ENCODE measurements at places on chromosomes 5 and 9.

DNA sequence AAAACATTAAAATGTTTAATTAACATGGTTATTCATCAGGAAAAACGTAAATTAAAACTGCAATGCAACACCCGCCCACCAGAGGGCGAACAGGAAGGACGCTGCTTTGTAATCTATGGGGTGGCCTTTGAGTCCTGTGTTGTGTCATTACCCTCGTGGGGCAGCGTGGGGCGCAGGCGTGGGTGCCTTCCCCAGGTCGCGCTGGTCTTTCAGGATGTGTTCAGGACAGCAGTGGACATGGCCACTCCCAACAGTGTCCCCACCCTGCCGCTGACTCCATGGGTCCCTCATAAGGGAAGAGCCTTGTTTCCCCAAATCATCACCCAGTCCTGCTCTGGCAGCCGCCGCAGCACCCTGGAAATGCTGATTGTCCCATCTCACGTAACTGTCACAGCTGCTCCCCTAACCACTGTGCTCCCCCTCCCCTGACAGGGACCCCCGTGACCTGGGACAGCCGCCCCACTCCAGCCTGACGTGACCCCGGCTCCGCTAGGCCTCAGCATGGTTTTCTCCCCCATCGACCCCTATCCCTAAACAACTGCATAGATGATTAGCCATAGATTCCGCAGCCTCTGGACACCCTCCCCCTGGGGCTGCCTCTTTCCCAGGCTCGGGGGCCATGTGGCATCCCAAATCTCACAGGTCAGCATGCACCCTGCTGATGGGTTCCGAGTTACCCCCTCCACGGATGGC, 36.4 kb downstream of the GLT6D1 start:
- peak; percentile 73 for DNase-seq

GRCh38 chr5:123297198-123297831, 125.9 kb downstream of the CEP120 start:
- no peak for DNase-seq

DNA sequence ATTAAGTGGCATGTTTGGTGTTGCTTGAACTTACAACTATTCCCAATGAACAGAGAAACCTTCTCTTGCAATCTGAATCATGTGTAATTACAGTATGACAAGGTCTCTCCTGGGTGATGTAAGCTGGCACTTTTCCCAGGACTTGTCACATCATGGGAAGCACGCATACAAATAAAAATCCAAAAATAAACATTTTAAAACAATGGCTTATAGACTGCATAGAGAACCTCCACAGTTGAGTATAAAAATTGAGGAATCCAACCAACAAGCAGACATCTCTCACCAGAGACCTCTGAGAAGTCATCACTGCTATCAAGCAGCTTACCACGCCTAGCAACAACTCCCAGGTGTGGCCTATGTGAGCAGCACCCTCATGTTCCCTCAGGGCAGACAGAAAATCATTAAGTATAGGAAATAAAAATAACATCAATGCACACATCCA, 3.9 kb downstream of the MLLT3 start:
- DNase-seq: peak; percentile 24

GRCh38 chr9:7970681-7971330, 171.2 kb upstream of the DMAC1 start:
- DNase-seq: no peak

DNA sequence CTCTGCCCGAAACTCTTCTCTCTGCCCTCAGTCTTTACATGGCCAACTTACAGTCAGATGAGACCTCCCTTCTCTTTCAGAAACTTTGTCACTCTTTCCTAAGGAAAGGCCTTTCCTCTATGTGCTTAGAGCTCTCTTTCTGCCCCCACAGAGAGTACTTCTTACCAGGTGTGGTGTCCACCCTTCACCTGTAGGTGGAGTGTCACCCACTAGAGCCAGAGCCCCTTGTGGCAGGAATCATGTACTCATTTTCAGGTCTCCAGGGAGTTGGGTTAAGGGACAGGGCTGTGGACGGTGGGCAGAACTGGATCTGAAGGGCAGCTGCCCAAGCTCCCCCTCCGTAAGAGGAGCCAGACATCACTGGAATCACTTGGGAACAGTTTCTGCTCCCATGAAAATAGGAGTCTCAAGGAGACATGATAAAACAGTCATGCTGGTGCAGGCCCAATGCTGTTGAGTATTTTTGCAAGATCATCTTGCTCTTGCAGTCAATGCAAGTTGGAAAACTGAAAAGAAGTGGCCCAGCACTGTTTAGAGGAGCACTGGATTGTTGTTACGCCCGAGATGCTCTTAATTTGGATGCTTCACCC, 436.7 kb downstream of the ZSWIM6 start:
- DNase-seq: peak; percentile 38

DNA sequence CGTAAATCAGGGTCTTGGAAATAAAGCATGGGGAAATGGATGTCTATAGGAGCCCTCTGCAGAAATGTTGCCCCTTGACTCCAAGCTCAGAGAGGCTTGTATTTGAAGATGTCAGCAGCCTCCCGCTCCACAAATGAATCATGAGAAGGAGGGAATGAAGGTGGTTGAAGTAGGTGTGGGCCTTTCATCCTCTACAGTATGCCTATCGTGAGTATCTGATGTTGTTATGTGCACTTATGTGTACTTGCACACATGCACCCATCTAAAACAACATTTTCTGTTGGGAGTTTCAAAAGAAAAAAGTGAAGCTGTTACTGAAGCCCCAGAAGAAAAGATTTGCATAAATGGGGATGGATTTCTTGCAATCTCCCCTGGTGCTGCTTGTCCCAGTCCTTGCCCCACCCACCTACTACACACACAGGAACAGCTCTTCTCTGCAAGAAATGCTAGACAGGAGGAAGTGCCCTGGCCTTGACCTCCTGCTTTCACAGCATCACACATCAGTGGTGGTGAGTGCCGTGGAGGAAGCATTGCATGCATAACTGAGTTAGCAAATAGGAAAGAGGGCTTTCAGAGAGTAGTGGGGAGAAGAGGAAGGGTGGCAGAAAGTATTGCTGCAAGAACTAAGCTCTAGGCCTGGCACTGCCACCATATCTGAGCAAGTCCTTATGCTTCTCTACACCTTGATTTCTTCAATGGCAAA, 156.1 kb downstream of the SNX18 start:
- peak; percentile 73 for DNase-seq

DNA sequence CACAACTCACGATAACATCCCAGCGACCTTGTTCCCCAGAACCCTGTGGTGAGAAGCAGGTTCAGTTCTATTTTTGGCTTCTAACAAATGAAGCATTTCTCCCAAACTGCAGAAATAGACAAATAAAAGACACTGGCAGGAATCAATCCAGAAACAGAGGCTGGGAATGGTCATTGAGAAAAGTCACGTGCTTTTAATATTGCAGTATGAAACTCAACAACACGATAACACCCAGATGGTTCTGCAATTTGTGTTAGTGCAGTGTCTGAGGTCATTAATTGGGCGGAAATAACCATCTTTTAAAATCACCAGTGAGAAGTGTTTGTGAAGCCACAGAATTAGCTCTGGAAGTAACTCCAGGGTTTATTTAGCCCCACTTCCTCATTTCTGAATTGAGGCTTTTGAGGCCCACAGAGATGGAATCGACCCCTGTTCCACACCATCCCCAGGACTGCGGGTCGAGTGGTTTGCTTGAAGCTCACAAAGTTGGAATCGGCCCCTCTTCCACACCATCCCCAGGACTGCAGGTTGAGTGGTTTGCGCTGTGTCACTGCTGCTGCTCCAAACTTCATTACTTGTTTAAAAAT, 164.7 kb upstream of the IRX4 start:
- no peak for DNase-seq

GRCh38 chr9:22084336-22085035, 75.4 kb upstream of the CDKN2B start:
- DNase-seq: no peak

DNA sequence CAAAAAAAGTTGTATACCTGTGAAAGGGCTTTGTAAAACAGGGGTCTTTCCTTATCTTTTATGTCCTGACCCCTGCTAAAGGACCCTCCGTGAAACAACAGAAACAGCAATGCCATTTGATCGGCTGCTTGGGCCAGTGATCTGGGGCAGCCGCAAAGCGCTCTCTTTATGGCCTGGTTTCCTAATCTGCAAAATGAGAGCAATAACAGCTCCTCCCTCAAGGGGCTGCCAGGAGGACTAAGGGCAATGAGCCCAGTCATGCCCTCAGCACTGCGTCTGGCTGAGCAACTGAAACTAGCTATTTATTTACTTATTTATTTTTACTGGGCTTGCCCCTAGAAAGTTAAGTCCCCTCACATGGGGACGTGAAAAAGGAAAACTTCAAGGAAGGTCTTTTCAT, 18.3 kb downstream of the CMBL start:
- no peak for DNase-seq

DNA sequence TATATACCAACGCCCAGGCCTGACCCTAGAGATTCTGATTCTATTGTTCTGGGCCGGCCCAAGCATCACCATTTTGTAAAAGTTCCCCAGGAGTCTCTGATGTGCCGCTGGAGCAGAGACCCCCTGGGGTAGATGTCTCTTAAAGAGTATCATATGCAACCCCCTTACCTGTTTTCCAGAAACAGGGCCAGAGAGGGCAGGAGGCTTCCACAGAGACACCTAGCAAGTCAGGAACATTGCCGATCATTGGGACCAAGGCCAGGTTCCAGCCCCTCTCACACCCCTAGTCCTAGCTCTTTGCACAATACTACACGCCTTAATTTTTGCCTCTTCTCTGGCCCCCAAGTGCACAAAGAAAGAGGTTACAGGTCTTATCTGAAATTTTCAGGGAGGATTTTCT, 63.8 kb downstream of the TMOD1 start:
- DNase-seq: no peak

- no peak for DNase-seq
Observed at GRCh38 chr9:103837940-103838339, 256.2 kb upstream of the SMC2 start.

GRCh38 chr9:136536721-136537241, 9.1 kb downstream of the NOTCH1 start:
- no peak for DNase-seq

GRCh38 chr5:1150866-1151265, 39.0 kb upstream of the SLC12A7 start:
- DNase-seq: no peak

DNA sequence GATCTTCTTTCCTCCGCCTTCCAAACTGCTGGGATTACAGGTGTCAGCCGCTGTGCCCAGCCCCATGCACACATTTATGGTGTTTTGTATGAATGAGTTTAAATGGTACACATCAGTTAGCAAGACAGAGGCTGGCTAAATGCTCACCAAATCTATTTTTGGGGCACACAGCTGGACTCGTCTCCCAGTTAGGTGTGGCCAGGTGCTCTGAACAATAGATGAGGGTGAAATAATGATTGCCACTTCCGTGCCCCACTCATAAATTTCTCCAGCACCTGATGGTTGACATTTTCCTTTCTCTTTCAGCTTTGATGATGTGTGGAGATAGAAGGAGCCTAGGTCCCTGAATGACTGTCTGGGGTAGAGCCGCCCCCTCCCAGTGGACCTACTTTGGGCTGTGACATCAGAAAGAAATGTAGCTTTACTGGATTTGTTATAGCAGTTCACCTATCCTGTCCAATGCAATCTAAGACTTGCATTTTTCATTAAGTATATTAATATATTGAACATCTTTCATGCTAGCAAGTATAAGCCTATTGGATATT, 8.6 kb upstream of the RAPGEF1 start:
- peak; percentile 42 for DNase-seq

DNA sequence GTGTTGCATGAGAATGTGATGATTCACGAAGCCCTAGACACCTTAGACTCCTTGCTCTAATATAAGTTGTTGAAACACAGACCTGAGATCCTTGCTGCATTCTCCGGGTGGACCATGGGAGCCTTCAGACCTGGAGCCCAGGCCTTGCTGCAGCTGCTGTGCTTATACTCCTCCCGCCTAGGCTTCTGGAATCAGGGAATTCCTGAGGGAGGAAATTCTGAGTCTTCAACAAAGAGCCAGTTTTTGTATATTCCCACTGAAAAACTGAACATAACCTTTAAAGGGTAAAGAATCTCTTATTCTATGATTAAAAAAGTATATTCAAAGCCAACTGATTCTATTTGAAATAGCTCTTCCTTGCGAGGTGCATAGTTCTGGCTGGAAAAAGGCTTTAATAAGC, 245.1 kb upstream of the ELAVL2 start:
- no peak for DNase-seq

DNA sequence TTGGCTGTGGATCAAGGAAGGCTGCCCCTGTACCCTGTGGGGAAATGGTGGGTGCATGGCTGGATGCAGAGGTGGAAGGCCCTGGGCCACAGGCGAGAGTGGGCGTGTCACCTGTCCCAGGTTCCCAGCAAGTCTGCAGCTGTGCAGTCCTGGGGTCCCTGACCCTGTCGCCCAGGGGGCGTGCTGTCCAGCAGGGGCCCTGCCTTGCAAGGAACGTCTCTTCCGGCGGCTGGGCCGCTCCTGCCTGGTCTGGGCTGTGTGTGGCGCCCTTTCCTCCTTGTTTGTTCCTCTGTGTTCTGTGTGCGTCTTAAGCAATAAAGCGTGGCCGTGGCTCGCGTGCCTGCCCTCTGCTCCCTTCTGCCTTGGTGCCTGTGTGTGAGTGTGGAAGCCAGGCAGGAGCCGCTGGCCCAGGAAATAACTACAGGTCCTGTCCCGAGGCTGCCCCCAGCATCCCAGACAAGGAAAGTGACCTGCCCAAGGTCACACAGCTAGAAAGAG, 8.4 kb downstream of the SLC2A6 start:
- no peak for DNase-seq

GRCh38 chr9:92610470-92611420, 59.2 kb downstream of the IPPK start:
- no peak for DNase-seq

DNA sequence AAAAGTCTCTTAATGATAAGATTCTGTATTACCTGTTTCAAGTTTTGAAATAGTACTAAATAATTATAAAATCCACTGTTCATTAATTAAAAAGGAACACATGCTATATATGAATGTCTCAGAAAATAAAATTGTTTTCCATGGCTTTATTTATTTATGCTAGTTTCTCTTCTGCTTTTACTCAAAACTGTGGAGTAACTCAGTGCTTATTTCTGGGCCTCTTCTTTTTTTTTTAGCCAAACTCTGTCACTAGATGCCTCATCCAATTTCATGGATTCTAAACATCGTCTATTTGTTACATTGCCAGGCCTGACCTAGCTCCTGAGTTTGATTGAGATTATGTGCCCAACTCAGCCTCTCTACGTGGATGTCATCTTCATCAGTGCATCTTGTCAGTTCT, 1509.7 kb downstream of the MAT2B start:
- no peak for DNase-seq

DNA sequence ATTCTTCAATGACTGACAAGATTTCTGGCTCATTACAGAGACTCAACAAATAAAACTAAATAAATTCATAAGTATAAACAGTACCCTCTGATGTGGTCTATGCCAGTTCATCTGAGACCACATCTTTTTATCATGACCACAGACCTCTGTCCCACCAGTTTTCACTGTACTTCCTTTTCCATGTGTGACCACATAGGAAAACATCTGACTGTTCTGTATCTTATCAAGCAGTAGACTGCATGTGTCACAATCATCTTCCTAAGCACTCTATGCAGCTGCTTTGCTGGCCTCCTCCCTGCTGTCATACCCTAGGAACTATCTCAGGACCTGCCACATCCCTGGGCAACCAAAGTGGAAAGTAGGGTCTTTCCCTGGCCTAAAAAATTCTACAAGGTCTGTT, 205.0 kb upstream of the ZNF462 start:
- DNase-seq: no peak

GRCh38 chr9:114621975-114622609, 11.0 kb downstream of the TMEM268 start:
- DNase-seq: no peak

- DNase-seq: no peak
Observed at GRCh38 chr9:19122490-19123042, 4.7 kb downstream of the PLIN2 start.

- DNase-seq: no peak
Observed at GRCh38 chr5:41067714-41068568, 3.2 kb downstream of the MROH2B start.

Data from activated CD8-positive, alpha-beta T cell treated with anti-CD3 and anti-CD28 coated beads for 36 hours (primary cell).